ENCODE measurements at places on chromosomes 13 and 19. TPM values are rescaled to one million over a fixed set of nuclear protein-coding genes. Genes with fewer than 3 reads are reported as not detected.

ZNF135 gene
- not detected for total RNA-seq

RXFP2 gene
- total RNA-seq = not detected

S1PR4 gene
- total RNA-seq = 0.12 TPM

DNAJC15 gene
- total RNA-seq = 0.29 TPM

CACTIN gene
- 19.3 TPM for total RNA-seq

IGFL3 gene
- total RNA-seq = not detected

ZNF610 gene
- total RNA-seq = not detected

GARIN5A gene
- total RNA-seq = 1.7 TPM

IL11 gene
- total RNA-seq = 11.3 TPM

ZNF829 gene
- total RNA-seq = 0.44 TPM

ZNF296 gene
- 11.5 TPM for total RNA-seq

FFAR2 gene
- 0.04 TPM for total RNA-seq

GNG7 gene
- total RNA-seq = 0.07 TPM

HPN gene
- 0.03 TPM for total RNA-seq

THSD8 gene
- total RNA-seq = 5.7 TPM

A1BG gene
- 9.8 TPM for total RNA-seq

IGLON5 gene
- 0.13 TPM for total RNA-seq

AMH gene
- total RNA-seq = 16.9 TPM

ZSCAN1 gene
- not detected for total RNA-seq

Measured in A549 treated with dexamethasone at 1 μM for 4 hours (cell line).